ENCODE measurements at places on chromosomes 16 and 17. TPM values are rescaled to one million over a fixed set of nuclear protein-coding genes. Genes with fewer than 3 reads are reported as not detected.
A peak's percentile ranks its signal among the peaks of the same experiment; 100 is the strongest.

Gene AGRP
- 0.18 TPM for polyA plus RNA-seq

GRCh38 chr17:82804442-82805191 is 35.2 kb downstream of the ZNF750 start:
- no peak for DNase-seq

Gene TBX4
- polyA plus RNA-seq, result 0.18 TPM

DNA sequence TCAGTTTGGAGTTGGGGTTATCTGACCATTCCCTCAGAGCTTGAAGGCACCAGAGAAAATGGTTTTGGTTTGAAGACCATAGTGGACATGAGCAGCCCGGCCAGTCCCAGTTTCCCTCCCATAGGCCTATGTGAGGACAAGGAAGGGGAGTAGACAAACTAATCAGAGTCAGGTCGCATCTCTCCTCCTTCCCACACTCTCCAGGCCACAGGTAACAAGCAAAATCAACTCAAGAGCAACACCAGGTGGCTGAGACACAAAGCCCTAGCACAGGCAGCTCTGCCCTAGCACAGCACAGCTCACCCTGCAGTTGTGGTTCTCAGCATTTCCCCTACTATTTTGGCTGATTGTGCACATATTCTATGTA is 7.2 kb downstream of the SUPT4H1 start:
- no peak for DNase-seq

- DNase-seq, result no peak
Observed at GRCh38 chr17:28141773-28142172, 99.3 kb downstream of the NLK start.

Gene RAI1
- 25.9 TPM for polyA plus RNA-seq

GRCh38 chr17:59361916-59362810 is 30.7 kb downstream of the YPEL2 start:
- peak; percentile 33 for DNase-seq

Gene ALDH3A2
- 118 TPM for polyA plus RNA-seq

GRCh38 chr17:83195330-83196023 is 116.1 kb downstream of the METRNL start:
- no peak for DNase-seq

GRCh38 chr16:57911743-57912142 is 59.2 kb downstream of the CNGB1 start:
- no peak for DNase-seq

DNA sequence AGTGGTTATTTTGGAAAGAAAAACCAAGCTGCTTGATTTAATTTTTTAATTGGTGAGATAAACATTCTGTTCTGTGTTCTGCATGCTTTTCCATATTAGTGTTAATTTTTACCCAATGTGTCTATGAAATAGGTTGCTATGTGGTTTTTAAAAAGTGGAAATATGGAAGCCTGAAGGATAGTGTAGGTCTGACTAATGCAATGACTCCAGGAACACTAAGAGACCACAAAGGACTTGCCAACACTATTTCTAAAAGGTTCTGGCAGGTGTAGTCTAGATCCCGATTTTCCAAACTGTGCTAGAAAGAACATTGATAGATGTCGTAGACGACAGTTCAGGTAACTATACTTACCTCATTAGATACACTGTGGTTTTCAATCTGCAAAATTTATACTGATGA is 877.4 kb upstream of the GOT2 start:
- DNase-seq, result no peak

GRCh38 chr17:15432807-15433611 is 34.4 kb downstream of the CDRT4 start:
- DNase-seq, result no peak

Gene ACSF3
- polyA plus RNA-seq, result 30.5 TPM

Gene TEX14
- polyA plus RNA-seq, result 1.6 TPM

DNA sequence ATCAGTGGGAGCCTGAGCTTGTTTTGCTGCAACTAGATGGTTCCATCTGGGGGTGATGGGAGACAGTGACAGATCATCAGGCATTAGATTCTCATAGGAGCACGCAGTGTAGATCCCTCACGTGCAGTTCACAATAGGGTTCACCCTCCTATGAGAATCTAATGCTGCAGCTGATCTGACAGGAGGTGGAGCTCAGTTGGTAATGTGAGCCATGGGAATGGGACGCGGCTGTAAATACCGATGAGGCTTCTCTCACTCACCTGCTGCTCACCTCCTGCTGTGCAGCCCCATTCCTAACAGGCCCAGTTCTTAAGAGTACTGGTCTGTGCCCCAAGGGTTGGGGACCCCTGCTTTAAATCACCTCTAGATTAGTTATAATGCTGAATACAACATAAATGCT is 137.5 kb upstream of the PLEKHM1 start:
- DNase-seq, result no peak

GRCh38 chr16:53545433-53545832 is 42.4 kb upstream of the AKTIP start:
- no peak for DNase-seq

DNA sequence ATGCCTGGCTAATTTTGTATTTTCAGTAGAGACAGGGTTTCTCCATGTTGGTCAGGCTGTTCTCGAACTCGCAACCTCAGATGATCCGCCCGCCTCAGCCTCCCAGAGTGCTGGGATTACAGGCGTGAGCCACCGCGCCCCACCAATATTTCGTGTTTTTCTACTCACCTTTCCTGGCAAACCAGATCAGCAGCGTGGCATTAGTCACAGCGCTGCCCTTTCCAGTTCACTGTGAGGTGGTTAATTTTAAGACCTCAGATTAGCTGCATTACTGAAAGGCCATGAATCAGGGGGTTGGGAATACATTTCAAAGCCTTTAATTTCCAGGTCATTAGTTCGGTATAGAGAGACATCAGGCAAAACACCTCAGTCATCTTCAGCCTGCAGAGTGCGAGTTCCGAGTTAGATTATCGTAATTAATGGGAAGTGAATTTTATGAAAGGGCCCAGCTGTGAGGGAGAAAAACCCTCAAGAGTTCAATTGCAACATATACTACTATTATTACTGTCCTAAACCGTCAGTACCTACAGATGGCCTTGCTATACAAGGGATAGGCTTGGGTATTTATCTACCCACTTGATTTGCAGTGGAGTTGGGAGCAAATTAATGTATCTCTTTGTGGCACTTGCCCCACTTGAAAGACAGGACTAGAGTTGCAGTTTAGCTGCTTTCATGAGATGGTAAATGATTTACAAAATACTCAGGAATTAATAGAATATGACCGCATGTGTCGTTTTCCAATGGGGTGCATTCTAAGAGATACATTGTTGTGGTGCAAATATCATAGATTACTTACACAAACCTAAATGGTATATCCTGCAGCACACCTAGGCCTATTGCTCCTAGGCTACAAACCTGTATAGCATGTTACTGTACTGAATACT is 2.1 kb upstream of the USP32 start:
- no peak for DNase-seq

DNA sequence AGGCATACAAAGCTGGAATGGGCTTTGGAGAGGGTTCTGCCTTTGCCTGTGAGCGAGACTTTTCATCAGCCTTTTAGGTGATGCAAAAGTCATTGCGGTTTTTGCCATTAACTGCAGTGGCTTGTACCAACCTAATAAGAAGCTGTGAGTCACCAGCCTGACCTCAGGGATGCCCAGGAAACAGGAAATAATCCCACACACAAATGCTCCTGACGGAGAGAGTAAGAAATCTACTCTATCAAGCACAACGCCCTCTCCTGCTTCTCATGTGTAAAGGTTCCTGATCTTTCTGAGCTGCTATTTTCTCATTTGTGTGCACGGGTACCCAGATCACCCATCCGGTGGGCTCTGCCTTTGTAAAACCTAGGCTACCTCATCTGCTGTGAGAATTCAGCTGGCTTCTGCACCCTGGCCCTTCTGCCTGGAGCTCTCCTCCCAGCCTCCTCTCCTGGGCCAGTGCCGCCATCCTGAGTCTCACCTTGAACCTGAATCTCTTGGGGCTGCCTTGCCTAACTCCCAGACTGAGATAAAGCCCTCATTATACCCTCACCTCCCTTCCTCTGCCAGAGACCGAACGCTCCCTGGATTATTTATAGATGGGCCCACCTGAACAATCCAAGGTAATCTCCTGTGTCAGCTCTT is 299.7 kb downstream of the C16orf95 start:
- DNase-seq, result no peak

Gene TIMP2
- polyA plus RNA-seq, result 138 TPM

DNA sequence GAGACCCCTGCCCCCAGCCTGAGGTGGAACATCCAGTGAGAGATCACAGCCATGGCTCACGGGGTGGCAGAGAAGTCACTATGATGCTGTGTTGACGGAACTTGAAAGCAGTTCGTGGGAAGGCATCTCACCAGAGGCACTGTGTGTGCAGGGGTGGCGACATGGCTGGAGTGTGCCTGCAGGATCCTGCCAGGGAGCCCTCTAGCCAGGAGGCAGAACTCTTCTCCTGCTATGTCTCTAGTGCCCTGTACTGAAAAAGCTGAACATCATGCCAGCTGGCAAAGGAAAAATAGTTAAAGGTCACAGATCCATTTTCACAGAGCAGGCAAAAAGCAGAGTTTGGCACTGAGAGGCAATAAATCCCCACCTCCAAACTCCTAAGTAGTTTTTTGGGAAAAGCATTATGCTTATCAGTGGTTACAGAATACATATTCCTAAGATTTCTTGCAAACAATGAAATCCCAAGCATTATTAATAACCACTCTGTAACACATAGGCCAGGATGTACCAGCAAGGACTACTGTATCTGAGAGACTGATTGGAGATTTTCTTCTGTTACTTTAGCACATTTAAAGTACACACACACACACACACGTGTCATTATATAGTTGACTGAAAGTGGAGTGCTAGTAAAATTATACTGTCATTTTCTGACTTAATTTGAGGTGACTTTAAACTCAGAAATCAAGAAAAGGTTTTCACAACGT is 36.8 kb downstream of the TNRC6C start:
- DNase-seq, result no peak
